ENCODE measurements at places on chromosomes 12 and 14. TPM values are rescaled to one million over a fixed set of nuclear protein-coding genes. Genes with fewer than 3 reads are reported as not detected.

PTPRR gene
- 0.22 TPM for total RNA-seq

KRT75 gene
- not detected for total RNA-seq

PRKD1 gene
- 2.7 TPM for total RNA-seq

INSM2 gene
- total RNA-seq = not detected

SPTSSA gene
- total RNA-seq = 23.3 TPM

KLRC1 gene
- total RNA-seq = not detected

ACOT6 gene
- not detected for total RNA-seq

CLEC1B gene
- not detected for total RNA-seq

ETFBKMT gene
- 1.4 TPM for total RNA-seq

BCL2L14 gene
- total RNA-seq = 0.28 TPM

POTEM gene
- total RNA-seq = not detected

CLEC2B gene
- not detected for total RNA-seq

Measured in H9 (cell line).